ENCODE measurements at places on chromosomes 16 and 17.
A peak's percentile ranks its signal among the peaks of the same experiment; 100 is the strongest.

- DNase-seq, result no peak
These were observed 438.3 kb downstream of the NPIPA7 start for GRCh38 chr16:16817196-16817595.

GRCh38 chr17:80814491-80814890 is 177.2 kb upstream of the CHMP6 start:
- DNase-seq, result no peak

- DNase-seq, result no peak
These were observed 39.4 kb downstream of the DNAH2 start for GRCh38 chr17:7756968-7757367.

- no peak for DNase-seq
These were observed 24.3 kb upstream of the B4GALNT2 start for GRCh38 chr17:49108318-49108717.

DNA sequence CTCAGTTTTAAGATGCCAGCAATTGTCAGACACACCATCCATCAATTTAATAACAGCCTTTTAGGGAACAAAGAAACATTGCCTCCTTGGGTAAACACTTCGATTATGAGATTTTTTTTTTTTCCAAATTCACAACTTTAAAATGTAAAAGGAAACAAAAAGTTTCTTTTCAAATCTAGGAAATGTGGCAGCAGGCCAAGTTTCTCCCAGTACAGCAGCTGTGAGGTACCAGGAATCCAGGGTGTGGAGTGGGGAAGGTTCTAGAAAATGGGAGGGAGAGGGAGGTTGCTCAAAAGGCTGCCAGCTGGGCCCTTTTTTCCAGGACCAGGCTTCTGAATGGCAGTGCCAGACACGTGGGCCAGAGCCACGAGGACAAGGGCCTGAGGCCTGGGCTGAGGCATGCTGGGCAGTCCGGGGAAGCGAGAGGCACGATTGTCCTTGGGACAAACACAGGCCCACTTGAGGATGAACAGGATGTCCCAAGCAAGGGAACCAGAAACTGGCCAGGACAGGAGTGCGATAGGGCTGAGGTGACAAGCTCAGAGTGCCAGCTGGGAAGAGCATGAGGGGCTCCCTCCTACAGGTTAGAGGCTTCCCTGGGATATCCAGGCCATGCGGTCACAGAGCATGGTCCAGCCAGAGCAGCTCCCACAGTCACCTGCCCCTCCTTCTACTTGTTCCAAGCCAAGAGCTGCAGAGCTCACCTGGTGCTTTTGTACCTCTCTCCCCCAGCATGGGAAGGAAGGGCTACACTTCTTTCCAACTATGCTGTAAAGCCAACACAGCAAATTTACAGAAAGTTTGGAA is 215.1 kb downstream of the KATNIP start:
- no peak for DNase-seq

DNA sequence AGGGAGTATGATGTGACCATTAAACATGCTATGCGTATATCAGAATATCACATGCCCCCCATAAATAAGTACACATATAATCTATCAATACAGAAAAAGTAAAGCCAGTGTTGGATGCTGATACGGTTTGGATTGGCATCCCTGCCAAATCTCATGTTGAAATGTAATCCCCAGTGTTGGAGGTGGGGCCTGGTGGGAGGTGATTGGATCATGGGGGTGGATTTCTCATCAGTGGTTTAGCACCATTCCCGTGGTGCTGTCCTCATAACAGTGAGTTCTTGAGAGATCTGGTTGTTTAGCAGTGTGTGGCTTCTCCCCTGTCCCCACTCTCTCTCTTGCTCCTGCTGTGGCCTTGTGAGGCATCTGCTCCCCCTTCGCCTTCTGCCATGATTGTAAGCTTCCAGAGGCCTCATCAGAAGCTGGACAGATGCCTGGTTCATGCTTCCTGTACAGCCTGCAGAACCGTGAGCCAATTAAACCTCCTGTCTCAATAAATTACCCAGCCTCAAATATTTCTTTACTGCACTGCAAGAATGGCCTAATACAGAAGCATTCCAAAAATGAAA is 88.9 kb downstream of the AATF start:
- DNase-seq, result no peak

DNA sequence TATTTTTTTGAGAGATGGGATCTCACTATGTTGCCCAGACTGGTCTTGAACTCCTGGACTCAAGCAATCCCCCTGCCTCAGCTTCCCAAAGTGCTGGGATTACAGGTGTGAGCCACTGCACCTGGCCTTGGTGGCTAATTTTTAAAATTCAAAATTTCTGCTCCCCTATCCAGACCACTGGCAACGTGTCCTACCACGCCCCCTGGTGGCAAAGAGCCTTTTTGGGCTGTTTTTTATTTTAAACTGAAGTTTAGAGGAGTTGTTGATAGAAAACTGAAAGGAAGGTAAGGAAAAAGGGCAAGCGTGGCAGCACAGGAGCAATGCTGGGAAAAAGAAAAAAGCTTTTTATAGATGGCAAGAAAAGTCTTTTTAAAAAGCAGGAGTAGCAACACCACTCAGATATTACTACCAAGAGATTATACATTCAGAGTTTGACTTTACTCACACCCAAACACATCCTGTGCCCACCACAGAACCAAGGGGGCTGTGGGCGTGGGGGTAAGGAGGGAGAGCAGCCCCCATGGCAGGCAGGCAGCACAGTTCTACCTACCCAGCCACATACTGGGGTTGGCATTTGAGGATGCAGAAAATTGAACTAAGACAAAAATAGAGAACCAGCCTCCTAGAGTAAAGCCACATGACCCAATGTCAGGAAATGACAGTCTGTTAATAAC is 4.2 kb upstream of the MXRA7 start:
- no peak for DNase-seq

DNA sequence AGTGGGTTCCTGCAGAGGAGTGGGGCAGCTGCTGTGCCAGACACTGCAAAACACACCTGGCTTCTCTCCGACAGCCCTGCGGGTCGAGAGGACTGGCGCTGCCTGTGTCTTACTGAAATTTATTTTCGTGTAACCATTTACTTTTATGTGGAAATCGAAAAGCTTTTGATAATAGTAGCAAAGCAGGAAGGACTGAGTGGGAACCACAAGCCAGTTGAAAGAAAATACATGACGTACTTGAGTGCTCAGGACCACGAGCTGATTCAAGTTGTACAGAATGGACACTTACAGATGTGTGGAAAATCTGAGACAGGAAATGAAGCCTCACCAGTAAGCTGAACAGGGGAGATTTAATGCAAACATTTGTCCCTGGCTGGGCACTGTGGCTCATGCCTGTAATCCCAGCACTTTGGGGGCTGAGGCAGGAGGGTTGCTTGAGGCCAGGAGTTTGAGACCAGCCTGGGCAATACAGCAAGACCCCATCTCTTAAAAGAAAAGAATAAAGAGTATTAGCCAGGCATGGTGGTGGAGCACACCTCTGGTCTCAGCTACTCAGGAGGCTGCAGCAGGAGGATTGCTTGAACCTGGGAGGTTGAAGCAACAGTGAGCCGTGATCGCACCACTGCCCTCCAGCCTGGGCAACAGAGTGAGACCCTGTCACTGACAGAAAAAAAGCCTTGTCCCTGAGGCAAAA is 11.3 kb upstream of the RPL13 start:
- no peak for DNase-seq

- no peak for DNase-seq
These were observed 297.1 kb upstream of the MAF start for GRCh38 chr16:79897453-79898146.

DNA sequence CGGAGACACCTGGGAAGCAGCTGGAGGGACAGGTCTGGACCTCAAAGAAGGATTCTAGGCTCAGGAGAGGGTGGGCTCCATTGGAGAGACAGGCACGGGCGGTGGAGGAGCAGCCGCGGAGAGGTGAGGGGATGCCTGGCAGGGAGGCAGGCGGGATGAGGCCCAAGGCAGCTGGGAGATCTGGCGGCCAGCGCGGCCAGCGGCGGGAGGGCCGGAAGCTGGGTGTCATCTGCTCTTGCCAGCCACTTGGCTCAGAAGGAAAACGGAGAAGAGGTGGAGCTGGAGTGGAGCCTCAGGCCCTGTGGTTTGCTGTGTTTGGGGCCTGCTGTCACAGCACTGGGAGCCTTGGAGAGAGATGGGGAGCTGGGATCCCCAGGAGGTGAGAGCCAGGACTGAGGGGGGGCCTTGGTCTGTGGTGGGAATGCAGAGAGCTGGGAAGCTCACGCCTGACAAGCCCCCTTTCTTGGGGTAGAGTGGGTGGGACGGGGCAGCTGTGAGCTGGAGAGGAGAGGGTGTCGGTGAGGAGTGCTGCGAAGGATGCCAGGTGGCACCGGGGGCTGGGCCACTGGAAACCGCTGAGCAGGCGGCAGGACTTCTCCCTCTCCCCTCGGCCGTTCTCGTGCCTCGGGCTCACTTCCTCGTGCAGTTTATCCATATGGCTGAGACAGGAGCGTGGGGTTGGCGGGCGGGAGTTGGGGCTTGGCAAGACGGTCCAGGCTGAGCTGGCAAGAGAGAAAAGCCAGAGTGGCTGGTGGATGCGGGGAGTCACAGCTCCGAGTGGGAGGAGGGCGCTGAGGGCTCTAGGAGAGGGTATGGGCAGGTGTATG is 8.0 kb downstream of the TBC1D24 start:
- no peak for DNase-seq

GRCh38 chr16:86763819-86764218 is 185.5 kb downstream of the FOXL1 start:
- no peak for DNase-seq

GRCh38 chr17:78223765-78224164 is 7.7 kb upstream of the TMEM235 start:
- no peak for DNase-seq

- no peak for DNase-seq
These were observed 49.9 kb upstream of the ELAC2 start for GRCh38 chr17:13067629-13068303.

- DNase-seq, result no peak
These were observed 65.4 kb upstream of the CLEC18A start for GRCh38 chr16:69885722-69886121.

GRCh38 chr16:50683689-50684374 is 2.7 kb upstream of the SNX20 start:
- no peak for DNase-seq

DNA sequence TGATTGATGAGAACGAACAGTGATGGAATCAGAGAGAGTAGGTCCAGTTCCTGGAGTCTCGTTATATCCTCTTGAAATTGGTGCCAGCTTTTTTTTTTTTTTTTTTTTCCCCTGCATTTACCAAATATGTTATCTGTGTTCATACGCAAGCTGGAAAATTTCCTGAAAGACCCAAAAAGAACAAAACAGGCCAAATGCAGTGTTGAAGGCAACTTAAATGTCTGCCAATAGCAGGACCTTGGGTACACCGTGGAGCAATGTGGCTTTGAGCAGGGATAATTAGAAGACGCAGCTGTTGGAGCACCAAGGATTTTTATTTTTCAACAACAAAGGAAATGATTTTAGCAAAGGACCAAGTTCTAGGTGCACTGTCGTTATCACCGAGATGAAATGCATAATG is 105.0 kb downstream of the ABCC6 start:
- DNase-seq, result no peak

- peak; percentile 0 for DNase-seq
These were observed at the start of gene NOL3 for GRCh38 chr16:67170168-67170948. NOL3 (plus strand) TSS chr16:67170538.

GRCh38 chr16:48946686-48947370 is 334.8 kb downstream of the CBLN1 start:
- no peak for DNase-seq

- no peak for DNase-seq
These were observed 6.2 kb downstream of the ACD start for GRCh38 chr16:67653789-67654402.

DNA sequence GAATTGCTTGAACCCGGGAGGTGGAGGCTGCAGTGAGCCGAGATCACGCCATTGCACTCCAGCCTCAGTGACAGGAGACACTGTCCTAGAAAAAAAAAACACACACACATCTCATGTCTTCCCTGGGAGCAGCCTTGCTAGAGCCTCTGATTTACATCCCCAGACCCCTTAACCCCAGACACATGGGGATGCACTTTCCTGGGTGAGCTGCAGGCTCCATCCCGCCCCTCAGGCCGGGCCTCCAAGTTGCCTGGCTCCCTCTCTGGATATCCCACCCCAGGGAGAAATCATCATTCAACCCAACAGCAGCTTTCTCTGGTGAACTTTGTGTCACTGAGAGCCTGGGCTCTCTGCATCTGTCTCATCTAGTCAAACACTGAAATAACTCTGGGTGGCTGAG is 21.5 kb downstream of the SRL start:
- no peak for DNase-seq

- DNase-seq, result peak; percentile 26
These were observed 229.8 kb downstream of the KATNIP start for GRCh38 chr16:27779641-27780164.

Measured in NCI-H1048 (cell line).